Esophagus squamous epithelium (tissue), 5 donors: ENCODE measurements at places on chromosomes 4 and X. TPM values are rescaled to one million over a fixed set of nuclear protein-coding genes. Genes with fewer than 3 reads are reported as not detected.

DNA sequence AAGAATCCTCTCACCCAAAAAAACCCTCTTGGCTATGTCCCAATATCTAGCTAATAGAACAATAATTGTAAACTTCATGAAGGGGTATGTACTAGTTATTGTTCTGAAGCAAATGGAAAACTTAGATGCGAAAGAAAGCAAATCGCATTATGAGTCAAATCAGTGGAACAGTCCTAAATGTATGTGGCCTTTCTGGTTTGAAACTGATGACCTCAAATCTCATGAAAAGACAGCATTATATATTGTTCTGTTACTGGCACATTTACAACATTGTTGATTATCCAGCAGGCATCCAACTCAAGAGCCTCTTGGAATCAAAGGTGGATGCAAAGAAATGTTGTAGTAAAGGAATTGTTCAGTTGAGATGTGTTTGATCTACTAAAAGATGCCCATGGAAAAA lies 34.7 kb downstream of the CSN3 start:
- no peak for DNase-seq

The SOD3 gene
- 10.7 TPM for total RNA-seq

The SSX4B gene
- total RNA-seq: not detected

The CXCL8 gene
- not detected for total RNA-seq

DNA sequence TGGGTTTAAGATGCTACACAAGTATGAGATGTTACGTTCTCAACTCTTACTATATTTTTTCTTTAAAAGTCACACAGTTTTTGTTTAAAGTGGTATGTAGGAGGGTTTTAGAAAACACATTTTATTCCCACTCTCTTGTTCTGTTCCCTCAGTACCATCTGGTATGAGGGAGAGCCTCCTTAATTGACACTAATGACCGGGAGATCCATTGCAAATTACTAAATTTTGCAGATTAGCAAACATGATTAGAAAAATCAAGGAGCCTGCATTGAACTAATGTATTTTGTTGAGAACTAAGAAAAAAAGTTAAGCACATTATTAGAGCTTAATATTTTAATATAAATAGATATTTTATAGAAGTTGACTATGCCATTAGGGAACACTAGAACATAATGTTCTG lies 87.3 kb upstream of the UNC5C start:
- DNase-seq: no peak

DNA sequence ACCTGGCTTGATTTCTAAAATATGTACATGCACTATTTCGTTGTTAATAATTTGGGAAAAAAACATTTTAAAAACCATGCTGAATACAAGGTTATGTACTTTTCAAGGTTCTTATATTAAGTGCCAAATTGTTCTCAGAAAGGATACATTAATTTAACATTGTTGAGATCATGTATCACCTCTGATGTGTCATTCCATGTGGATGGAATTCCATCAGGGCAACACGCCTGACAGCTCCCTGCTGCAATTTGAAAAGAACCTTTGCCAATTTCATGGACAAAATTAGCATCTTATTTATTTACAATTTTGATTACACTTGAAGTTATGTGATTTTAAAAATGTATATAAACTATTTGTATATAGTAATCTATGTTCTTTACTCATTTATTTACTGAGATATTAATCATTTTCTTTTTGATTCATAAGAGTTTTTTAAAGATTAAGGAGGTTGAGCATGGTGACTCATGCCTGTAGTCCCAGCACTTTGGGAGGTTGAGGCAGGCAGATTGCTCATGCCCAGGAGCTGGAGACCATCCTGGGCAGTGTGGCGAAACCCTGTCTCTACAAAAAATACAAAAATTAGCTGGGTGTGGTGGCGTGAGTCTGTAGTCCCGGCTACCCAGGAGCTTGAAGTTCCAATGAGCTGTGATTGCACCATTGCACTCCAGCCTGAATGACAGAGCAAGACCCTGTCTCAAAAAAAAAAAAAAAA lies 142.8 kb downstream of the ENPP6 start:
- DNase-seq: no peak

- no peak for DNase-seq
Observed at GRCh38 chrX:51406688-51407519, 74.3 kb downstream of the NUDT10 start.

DNA sequence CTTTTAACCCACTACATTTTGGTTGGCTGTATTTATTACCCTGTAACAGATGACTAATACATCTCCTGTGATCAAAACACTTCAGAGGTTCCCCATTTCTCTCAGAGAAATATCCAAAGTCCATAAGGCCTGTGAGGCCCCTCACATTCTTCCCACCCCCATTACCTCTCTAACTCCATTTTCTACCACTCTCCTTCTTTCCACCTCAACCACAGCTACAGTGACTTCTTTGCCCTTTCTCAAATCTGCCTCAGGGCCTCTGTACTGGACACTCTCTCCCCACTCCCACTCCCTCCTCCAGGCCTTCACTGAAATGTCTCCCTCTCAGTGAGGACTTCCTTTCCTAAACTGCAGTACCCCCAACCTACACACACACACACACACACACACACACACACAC lies 8.4 kb upstream of the TMEM144 start:
- no peak for DNase-seq

The HSFX2 gene
- not detected for total RNA-seq

DNA sequence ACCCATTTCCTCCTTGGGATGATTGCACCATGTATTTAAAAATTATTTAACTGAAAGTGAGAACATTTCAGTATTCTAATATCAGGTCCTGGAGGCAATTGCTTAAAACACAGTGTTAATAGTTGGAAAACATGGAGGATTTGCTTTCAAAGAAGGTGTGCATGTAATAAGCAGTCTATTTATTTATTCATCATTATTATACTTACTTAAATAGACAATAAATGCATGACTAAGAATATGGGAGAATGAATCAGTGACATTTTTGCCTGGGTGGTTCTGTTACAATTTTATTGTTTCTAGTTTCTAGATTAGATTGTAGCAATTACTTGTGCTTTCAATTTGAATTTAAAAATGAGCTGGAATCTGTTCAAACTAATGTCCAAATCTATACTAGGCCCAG lies 145.5 kb downstream of the AREG start:
- DNase-seq: no peak

- DNase-seq: no peak
Observed at GRCh38 chrX:125289209-125289608, 30.5 kb upstream of the TEX13C start.

GRCh38 chr4:3176367-3177229 lies 72.4 kb upstream of the MSANTD1 start:
- no peak for DNase-seq

- DNase-seq: no peak
Observed at GRCh38 chrX:49858341-49858740, 20.9 kb upstream of the USP27X start.

The TBC1D25 gene
- total RNA-seq: 5.5 TPM

DNA sequence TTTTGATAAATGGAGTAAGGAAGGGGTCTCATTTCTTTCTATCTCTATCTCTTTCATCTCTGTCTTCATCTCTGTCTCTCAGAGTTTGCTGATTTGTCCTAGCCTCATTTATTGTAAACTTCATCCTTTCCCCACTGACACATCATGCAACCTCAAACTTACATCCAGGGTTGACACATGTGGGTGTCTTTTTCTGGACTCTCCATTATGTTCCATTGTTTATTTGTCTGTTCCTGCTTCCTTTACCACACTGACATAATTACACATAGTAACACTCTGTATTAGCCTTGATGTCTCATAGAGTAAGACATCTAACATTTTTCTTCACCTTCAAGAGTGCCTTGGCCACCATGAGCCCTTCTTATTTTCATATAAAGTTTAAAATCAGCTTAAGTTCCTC lies 8.1 kb upstream of the SRD5A3 start:
- DNase-seq: no peak

The MXRA5 gene
- 4.3 TPM for total RNA-seq

The RPS6KA3 gene
- 29.2 TPM for total RNA-seq

DNA sequence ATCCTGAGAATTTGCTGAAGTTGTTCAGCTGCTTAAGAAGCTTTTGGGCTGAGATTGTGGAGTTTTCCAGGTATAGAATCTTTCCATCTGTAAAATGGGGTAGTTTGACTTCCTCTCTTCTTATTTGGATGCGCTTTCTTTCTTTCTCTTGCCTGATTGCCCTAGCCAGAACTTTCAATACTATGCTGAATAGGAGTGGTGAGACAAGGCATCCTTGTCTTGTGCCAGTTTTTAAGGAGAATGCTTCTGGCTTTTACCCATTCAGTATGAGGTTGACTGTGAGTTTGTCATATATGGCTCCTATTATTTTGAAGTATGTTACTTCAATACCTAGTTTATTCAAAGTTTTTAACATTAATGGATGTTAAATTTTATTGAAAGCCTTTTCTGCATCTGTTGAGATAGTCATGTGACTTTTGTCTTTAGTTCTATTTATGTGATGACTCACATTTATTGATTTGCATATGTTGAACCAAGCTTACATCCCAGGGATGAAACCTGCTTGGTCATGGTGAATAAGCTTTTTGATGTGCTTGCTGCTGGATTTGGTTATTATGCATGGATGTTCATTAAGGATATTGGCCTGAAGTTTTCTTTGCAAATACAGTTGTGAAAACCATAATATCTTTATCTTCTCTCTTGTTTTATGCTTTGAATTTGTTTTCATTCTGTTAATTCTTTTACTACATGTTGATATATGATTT lies 573.8 kb upstream of the NDST4 start:
- no peak for DNase-seq

The ASB12 gene
- total RNA-seq: 0.21 TPM

The IL9R gene
- not detected for total RNA-seq

GRCh38 chrX:42678133-42678532 lies 99.8 kb downstream of the PPP1R2C start:
- DNase-seq: no peak

GRCh38 chr4:45946699-45947098 lies 177.2 kb downstream of the GABRG1 start:
- no peak for DNase-seq

- DNase-seq: no peak
Observed at GRCh38 chr4:145501051-145501660, 19.5 kb downstream of the SMAD1 start.

- no peak for DNase-seq
Observed at GRCh38 chr4:24659241-24659961, 75.0 kb upstream of the DHX15 start.

The EXOC1L gene
- not detected for total RNA-seq

The FNIP2 gene
- total RNA-seq: 28.8 TPM

DNA sequence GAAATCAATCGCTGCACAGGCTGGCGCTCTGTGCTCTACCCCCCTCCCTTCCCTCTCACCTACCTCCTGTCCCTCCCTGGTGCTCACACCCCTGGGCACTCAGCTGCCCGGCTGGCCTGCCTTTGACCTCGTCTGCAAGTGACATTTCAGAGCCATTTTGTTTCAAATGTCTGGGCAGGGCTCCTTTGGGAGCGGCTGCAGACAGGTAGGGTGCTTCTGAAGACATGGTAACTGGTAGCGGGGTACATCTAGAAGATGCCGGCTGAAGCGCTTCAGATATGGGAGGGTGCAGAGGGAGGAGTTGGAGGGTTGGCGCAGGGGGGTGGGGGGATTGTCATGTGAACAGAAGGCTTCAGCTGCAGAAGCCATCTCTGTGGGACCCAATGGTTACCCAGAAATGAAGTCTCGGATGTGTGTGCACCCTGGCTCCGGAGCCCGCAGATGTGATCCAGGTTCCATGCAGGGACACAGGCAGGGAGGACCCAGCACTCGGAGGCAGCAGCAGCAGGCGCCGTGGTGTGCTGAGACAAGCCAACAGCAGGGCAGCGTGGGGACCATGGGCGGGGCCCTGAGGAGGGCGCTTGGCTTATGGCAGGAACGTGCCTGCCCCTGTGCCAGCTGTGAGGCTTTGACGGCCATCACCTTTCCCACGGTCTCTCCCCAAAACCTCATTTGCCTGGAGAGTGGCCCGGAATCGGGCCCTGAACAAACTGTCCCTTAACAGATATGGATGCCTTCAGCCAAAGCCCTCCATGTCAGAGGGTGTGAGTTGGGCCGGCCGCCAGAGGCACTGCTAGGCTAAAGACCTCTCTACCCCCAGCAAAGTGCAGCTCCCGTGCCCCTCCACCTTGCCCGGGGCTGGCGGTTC lies 7.6 kb upstream of the DUSP9 start:
- no peak for DNase-seq

- no peak for DNase-seq
Observed at GRCh38 chr4:27087306-27088045, 226.8 kb downstream of the STIM2 start.

GRCh38 chr4:107857741-107858140 lies 33.0 kb downstream of the SGMS2 start:
- DNase-seq: no peak

- DNase-seq: no peak
Observed at GRCh38 chr4:57424232-57424897, 314.2 kb upstream of the IGFBP7 start.

DNA sequence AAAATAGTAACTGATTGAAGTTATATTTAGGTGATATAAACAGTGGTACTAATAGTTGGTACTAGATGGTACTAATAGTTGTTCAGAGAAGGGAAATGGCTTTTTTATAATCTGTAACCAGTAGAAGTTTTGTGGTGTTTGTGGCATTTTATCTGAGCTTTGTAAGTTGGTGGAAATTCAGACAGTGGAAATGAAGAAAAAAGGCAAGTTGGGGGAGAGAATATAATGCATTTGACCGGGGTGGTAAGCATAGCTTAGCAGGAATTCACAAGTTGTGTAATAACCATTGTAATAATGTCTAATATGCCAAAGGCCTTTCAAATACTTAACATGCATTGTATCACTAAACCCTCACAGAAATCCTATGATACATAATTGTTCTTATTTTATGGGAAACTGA lies 36.3 kb downstream of the DTHD1 start:
- DNase-seq: no peak

- DNase-seq: no peak
Observed at GRCh38 chr4:76205476-76205875, 8.1 kb downstream of the SCARB2 start.

The STK26 gene
- 12.2 TPM for total RNA-seq

The SLC9B1 gene
- 0.49 TPM for total RNA-seq

The SMIM31 gene
- not detected for total RNA-seq

GRCh38 chrX:24243692-24244091 lies 70.2 kb downstream of the SUPT20HL2 start:
- DNase-seq: no peak

GRCh38 chr4:184331268-184331995 lies 113.8 kb upstream of the ENPP6 start:
- no peak for DNase-seq

- no peak for DNase-seq
Observed at GRCh38 chrX:103640401-103641155, 11.8 kb downstream of the TCEAL1 start.

DNA sequence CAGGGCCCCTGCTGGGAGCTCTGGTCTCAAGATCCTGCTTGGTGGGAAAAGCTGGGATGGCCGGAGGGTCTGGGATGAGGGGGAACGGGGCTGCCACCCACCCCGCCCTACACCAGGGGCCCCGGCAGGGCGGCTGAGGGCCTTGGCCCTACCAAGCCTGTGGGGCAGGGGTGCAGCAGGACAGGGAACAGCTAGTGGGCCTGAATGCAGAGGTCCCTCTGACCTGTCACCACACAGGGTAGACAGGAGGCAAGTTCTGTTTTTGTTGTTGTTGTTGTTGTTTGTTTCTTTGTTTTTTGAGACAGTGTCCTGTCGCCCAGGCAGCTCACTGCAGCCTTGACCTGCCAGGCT lies 332 bp upstream of the RENBP start:
- DNase-seq: no peak

The IL1RAPL1 gene
- 0.13 TPM for total RNA-seq

GRCh38 chr4:87100168-87100567 lies 120.2 kb downstream of the KLHL8 start:
- no peak for DNase-seq
